ENCODE measurements at places on chromosomes 5 and 9. TPM values are rescaled to one million over a fixed set of nuclear protein-coding genes. Genes with fewer than 3 reads are reported as not detected.

Gene BAAT
- 0.55 TPM for total RNA-seq

Gene EQTN
- not detected for total RNA-seq

Gene MAMDC2
- total RNA-seq, result 0.29 TPM

Gene RETREG1
- total RNA-seq, result 3.8 TPM

Gene C7
- not detected for total RNA-seq

Gene PRUNE2
- not detected for total RNA-seq

Gene FBXL7
- total RNA-seq, result 1.5 TPM

Gene IL5
- total RNA-seq, result not detected

Gene CNTRL
- 7.3 TPM for total RNA-seq

Gene ATG10
- 11.0 TPM for total RNA-seq

Gene OSMR
- 72.5 TPM for total RNA-seq

Gene NTMT1
- total RNA-seq, result 101 TPM

Gene TPPP
- total RNA-seq, result 6.4 TPM
